T-helper 2 cell treated with Interferon-gamma antibody and Interleukin-4, amounts not matched to agents 5 μg/mL and 100 μg/mL, for 36 hours (primary cell): ENCODE measurements at places on chromosomes 7 and 10.

DNA sequence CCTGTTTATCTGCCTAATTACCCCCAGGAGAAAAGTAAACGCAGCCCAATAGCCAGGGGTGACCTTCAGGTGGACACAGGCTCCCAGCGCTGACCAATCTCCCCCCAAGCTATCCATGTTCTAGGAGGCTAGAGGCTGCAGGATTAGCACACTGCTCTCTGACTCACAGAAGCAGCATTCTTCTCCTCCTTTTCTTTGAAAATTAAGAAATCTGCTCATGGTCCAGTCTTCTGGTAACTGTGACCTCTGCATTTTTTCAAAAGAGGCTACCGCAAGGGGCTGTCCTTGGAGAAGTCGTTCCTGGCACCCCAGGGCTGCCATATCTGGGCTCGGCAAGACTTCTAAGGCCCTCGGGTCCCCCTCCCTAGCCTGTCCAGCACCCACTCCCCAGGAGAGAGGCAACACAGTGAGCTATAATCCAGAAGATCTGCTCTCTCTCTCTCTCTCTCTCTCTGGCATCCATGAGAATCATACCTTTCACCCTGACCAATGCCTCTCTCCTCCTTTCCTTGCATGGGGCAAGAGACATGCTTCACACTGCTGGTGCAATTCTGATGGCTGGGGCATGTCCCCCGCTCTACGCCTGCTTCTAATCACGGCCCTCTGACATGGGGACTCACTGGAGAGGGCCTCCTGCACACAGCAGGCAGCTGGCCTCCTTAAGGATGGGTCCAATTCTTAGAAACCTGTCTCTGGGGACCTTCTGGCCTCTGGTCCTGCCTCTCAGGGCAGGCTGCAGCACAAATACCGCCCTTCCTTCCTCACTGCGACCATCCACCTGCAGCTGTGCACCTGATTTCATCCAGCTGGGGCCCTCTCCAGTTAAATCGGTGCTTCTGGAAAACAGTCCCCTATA lies 27.3 kb downstream of the ANXA11 start:
- no peak for DNase-seq

DNA sequence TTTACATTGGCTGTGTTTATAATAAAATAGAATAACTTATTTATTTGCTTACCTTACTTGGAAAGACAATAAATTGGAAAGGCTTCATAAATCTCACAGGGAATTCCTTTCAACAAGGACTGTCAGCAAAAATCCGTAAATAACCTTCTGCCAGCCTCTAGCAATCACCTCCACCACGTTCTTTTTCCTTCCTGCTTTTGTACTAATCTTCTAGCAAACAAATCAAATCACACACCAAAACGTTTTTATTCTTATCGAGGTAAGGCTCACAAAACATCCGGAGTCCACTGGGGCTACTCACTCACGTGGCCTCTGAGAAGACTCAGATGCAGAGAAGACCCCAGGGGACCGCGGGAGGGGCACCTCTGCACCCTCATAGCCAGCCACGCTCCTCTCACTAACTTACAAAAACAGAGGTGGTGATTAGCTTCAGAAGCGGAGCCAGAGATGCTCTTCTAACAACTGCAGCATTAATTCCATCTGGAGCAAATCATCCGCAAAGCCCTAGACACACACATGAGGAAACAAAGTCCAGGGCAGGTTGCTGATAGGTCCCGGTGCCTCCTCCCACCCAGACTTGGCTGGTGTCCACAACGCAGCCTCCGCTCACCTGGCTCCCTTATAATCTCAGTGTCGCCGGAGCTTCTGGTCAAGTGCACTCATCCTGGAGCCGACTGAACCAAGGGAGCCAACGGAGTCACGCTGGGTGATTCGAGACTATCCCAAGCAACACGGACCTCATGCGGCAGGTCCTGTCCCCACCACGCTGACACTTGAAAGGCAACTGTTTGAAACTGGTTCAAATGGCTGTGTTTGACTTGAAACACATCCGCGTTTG lies 22.5 kb downstream of the CTBP2 start:
- no peak for DNase-seq

- DNase-seq = no peak
Measured at GRCh38 chr7:51081270-51081890, 235.2 kb downstream of the COBL start.

GRCh38 chr7:19099924-19100323 lies 17.5 kb downstream of the TWIST1 start:
- DNase-seq = no peak

GRCh38 chr7:139114018-139114417 lies 4.5 kb upstream of the ZC3HAV1 start:
- no peak for DNase-seq

DNA sequence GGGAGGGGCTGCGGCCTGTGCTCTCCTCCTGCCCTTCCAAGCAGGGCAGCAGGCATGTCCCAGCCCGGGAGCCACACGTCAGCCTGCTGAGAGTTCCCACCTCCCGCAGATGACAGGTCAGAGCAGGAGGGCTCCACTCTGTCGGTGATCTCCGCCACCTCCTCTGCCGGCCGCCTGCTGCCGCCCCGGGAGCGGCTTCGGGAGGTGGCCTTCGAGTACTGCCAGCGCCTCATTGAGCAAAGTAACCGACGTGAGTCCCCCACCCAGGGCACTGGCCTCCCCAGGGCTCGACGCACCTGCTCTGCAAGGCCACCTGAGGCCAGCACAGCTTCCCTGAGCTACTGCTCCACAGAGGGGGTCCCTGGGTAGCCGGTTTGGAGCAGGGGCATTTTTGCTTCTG lies 9.4 kb downstream of the AP5Z1 start:
- DNase-seq = no peak

DNA sequence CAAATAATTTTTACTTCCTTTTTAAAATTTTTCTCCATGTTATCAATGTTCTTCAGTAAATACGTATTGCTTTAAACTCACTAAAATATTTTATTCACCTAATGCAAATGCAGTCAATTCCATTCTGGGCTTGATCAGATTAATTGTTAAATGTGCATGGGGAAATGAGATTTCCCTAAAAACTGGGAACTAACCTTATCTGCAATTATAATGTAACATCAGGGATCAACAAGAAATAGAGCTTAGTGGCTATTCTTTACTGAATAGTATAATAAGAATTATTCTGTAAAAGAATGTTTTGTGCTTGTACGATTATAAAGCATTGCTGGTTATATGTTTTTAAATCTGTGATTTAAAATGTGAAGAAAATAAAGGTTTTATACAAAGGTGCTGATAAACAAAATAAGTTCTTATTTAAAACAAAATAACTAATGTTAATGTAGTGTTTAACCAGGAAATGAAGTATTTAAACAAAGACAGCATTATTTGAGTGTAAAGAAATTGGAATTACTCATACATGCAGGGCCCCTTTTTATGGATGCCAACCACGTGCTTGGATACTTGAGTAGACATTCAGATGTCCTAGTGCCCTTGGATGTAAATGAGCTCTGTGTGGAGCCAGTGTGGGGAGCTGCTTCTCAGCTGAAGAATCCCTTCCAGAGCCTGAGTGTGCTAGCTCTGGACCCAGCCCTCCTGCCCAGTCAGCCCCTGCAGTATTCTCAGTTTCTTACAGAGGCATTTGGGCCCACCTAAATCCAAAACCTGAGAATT lies 84.2 kb downstream of the REEP3 start:
- DNase-seq = no peak

DNA sequence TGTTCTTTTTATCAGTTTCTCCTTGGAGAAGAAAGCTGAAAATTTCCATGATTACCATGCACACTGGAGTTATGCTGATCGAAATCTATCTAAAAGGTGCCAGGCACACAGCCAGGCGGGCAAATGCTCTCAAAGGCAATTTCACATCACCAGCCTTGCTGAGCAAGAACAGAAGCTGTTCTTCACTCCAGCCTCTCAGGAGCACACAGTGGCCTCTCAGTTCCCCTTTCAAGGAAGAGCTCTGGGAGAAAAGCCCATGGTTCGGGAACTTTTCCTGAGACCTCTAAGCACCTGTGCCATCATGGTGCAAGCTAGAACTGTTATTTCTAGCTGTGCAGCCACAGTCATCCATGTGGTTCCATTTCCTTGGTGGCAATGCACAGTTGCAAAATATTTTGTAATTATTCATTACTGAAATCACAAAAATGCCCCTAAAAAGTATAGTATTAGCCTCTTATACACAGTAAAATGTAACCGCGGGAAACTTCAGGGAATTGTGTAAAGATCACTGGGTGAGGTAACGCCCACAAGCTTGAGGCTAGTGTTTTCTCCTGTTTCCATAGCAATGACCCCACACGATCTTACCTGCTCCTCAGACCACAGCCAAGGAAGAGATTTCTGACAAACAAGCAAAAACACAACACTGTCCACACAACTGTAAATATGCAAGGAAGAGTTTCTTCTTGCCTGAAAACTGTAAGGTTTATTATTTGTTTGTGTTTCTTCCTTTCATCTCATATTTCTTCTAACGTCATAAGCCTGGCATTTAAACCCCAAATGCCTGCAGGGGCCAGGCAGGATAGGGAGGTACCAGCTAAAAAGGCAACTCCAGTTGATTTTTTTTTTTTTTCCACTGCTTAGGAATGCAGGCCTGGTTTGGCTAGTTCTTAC lies 121.2 kb downstream of the FAM107B start:
- DNase-seq = no peak

- DNase-seq = no peak
Measured at GRCh38 chr10:125661941-125662515, 20.9 kb downstream of the TEX36 start.

- DNase-seq = peak; percentile 47
Measured at GRCh38 chr10:22475651-22476600, 130.6 kb downstream of the SPAG6 start.

DNA sequence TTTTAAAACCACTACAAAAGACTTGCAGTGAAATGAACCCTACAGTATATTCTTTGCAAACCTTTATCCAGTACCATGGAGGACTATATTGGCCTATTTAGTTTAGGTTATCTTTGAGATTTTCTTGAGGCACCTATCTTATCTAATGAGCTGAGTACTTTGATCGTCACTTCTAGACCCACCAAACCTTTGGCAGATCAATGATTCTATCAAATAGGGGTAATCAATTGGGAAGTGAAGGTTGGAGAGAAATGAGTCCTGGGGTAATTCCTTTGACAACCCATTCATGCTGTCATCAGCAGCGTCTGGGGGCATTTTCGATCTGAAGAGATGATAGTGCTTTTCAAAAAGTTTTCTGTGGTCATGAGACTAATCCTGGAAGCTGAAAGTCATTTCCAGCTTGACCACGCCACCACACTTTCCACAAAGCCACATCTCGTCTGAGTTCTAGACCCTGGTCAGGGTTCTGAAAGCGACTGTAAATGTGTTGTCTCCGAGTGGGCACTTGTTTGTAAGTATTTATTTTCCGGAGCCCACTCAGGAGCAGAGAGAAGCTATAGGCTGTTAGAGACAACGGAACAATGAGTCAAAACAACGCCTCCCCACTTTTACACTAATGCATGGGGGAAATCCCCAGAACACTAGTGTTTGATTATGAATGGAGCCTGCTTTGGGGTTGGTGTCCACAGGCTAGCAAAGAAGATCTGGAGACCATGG lies 4.8 kb downstream of the EGR2 start:
- peak; percentile 91 for DNase-seq

- no peak for DNase-seq
Measured at GRCh38 chr10:15084502-15084922, 4.1 kb downstream of the ACBD7 start.

DNA sequence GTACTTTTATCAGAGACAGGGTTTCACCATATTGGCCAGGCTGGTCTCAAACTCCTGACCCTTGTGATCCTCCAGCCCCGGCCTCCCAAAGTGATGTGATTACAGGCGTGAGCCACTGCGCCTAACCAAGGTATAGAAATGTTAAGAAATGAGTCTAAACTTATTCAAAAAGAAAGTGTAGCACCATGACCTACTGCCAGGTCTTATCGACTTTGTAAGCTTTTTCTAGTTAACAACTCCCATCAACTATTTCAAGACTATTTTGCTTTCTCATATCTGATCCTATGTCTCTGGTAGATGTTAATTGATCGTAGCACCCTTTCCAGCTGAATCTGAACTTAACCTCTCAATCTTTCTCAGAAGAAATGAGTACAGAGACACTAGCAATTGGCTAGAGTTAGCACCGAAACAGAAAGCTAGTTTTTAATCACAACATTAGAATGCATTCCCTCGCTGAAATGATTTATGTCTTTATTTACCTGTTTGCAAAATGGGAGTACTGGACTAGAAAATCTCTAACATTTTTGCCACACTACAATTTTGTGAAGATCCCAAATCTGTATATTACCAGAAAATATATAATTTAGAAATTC lies 114.0 kb upstream of the HGF start:
- DNase-seq = no peak

DNA sequence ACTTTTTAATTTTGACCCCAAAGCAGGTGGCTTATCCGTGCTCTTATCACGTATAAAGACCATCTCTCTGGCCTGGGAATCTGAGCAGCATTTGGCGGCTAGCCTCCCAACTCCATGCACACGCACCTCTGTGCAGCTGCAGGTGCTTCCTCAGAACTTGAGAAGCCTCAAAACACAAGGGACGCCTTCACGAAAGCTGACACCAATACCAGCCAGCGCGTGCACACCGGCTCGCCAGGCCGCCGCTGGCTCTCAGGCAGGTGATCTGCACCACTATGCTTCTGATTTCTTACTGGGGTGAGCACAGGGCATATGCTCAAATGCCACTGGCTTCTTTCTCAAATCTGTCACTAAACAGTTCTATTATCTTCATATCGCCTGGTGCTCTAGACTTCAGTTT lies 145.0 kb downstream of the PARD3 start:
- DNase-seq = no peak

DNA sequence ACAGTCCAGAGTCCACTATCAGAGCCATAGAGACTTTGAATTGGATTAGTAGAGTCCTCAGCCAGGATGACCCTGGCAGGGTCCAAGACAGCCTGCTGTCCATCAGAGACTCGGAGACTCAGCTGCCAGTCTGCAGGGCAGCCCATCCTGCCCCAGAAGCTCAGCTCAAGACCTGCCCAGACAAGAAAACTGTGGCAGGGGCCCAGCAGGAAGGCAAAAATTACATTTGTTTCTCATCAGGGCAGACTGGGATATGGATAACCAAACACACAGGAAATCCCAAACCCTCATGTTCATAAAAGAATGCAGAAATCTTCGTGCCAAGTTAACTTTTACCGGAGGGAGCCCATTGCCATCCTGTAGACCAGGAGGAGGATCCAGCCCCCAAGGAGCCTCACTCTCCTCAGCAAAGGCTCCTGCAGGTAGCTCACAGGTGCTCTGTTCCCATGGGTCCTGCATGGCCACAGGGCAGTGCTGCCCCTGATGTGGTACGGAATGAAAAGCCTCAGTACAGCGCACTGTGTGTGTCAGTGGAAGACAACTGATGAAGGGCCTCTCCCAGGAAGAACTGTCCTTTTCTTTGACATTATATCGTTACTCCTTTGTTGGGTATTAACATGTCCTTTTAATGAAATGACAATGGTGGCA lies 222.2 kb downstream of the KCNMA1 start:
- no peak for DNase-seq

- DNase-seq = peak; percentile 75
Measured at GRCh38 chr10:24465891-24466818, 257.2 kb downstream of the KIAA1217 start.

DNA sequence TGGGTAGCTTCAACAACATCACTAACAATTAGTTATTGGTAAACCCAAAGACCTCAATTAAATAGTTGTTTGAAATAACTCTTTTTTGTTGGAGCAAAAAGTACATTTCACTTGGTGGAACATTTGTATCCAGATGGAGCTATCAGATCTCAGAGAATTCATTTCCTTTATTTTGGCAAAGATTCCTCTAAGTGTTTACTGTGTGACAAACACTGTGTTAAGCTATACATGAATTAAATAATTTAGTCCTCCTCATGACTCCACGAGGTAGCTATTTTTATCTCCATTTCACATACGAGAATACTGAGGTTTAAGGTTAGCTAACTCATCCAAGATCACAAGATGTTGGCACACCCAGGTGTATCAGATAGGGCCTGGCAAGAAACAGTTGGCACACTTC lies 104.0 kb upstream of the IMMP2L start:
- DNase-seq = no peak
